ENCODE measurements at places on chromosomes 5 and 9.

- DNase-seq = no peak
Measured at GRCh38 chr9:124410321-124410913, 4.8 kb downstream of the PSMB7 start.

GRCh38 chr5:8943301-8943700, 602.6 kb downstream of the SEMA5A start:
- DNase-seq = no peak

DNA sequence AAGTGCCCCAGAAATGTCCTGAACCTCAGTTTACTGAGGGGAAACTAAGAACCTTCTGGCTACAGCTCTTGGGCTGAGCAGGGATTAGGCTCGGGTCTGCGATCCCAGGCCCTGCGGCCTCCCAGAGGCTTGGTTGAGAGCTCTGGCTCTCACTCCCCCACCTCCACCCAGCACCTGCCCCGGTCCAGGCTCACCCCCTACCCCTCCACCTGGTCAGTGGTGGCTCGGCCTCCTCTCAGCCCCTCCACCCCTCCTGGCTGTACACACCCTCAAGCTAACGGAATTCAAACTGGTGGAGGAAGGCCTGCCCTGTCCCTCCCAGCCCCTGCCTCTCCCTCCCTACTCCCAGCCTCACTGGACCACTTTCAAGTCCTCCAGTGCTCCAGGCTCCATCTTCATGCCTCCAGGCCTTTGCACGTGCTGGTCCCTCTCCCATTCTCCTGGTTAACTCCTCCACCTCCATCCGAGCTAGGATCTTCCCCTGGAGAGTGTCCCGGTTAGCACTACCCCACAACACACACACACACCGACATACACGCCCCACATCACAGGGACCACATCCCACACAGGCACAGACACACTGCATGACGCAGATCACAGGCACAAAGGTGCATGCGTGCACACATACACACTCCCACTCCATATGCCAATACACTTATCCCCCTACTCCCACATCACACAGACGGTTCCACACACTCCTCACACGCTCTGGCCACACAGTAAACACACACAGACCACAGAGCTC, 130.9 kb downstream of the C9orf50 start:
- no peak for DNase-seq

- no peak for DNase-seq
Measured at GRCh38 chr5:25754895-25755294, 1110.1 kb upstream of the CDH10 start.

DNA sequence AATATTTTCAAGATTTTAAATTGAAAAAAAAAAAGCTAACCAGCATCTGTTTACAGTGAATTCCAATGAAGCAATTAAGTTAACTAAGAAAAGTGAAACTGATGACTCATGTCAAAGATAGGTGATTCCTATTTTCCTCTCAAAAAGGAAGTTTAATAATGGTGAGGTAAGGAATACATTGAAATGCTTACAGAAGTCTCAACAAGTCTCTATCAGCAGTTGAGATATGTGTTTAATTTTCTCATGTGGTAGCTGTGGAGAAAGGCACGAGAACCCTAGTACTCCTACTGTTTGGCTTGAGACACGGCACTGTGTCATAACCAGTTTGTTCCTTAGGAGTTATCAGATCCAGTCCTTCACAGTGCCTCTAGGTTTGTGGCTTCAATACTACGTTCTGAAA, 114.5 kb downstream of the SLC25A46 start:
- no peak for DNase-seq

Data from hepatocyte (in vitro differentiated cells).